ENCODE measurements at places on chromosomes 3 and 15.

DNA sequence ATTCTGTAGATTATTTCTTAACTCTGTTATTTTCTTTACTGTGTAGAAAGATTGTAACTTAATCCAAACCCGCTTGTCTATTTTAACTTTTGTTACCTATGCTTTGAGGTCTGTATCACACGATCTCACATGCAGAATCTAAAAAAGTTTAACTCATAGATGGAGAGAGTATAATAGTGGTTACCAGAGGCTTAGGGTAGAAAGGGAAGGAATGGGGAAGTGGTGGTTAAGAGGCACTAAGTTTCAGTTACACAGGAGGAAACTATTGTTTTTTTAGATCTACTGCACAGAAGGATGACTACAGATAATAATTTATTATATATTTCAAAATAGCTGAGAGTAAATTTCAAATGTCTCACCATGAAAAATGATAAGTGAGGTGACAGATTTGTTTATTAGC lies 515.2 kb downstream of the RSL24D1 start:
- no peak for DNase-seq

GRCh38 chr3:32046102-32046501 lies 60.3 kb upstream of the GPD1L start:
- DNase-seq = no peak

DNA sequence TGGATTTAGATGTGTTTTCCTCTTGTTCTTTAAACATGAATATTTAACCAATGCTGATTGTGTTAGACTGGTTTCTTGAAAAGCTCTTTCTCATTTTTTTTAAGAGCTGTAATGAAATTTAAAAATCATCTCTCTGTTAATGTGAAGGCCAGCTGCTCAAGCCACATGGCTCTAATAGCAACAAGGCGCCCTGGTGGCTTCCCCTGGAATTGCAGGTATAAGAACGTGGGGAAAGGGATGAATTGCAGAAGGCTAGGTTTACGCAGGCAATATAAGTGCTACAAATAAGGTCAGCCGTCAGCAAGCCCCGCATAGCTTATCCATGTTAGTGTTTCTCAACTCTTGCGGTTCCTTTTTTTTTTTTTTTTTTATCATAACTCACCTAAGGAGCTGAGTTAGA lies 108.5 kb downstream of the SAMMSON start:
- no peak for DNase-seq

GRCh38 chr3:16309558-16309957 lies 44.5 kb downstream of the OXNAD1 start:
- DNase-seq = no peak

DNA sequence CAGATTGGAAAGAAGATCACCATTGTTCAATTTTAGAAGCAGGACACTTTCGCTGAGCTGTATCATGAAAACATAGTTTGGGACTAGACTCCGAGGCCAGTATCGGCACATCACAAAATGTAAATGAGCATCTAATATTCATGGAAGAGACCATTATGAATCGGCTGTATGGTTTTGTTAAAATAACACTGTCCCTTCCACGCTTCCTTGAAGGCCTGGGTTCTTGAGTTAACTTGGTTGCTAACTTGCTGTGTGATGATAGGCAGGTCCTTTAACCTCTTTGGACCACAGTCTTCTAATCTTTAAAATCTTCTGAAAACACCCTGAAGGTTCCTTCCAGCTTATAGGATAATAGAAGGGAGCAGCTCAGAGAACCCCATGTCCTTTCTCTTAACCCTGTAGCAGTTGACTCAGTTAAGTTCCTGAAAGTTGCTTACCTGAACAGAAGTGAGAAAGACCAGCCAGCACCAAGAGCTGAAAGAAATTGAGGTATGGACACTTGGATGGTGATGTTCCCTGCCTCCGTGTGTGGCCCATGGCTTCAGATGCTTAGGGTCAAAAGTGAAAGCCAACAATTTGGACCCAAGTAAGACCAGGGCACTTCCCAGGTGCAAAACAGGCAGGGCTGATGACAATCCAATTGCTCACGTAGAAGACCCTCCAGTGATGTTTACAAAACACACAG lies 2.1 kb downstream of the CD80 start:
- DNase-seq = no peak

- DNase-seq = no peak
Measured at GRCh38 chr15:33159726-33160453, 34.6 kb downstream of the FMN1 start.

GRCh38 chr15:47614360-47615011 lies 102.8 kb upstream of the SEMA6D start:
- no peak for DNase-seq

DNA sequence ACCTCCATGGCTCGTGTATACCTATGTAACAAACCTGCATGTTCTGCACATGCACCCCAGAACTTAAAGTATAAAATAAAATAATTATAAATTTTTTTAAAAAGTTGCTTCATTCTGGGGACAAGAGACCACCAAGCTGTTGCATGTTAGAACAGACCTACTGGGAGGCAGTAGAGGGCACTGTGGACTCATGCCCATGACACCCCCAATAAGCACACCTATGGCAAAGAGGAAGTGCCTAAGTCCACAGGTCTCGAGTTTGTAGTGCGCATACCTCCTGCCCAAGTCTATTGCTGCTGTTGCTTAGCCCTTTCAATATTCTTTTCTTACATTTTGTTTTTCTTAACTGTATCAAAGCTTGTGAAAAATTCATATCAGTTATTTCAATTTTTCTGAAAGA lies 267.9 kb upstream of the THBS1 start:
- no peak for DNase-seq

DNA sequence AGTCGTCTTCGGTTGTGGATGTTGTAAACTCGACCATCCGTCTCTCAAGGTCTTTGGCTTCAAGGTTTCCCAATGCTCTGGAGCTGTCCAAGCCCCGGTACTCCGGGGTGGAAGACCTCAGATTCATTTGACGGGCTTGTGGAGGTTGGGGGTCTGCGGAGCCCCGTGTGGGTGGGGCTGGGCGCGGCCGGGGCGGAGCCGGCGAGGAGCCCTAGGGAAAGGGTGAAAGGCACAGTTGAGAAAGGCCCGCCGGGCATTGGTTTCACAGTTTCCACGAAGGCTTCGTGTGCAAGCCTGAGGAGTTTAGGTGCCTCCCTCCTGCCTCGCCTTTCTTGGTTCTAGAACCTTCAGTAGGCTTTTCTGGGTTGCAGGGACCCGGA lies 360 bp upstream of the MGA start:
- no peak for DNase-seq

Data from cortex of kidney (tissue), 1 donor.